ENCODE measurements at places on chromosomes 6 and 20. TPM values are rescaled to one million over a fixed set of nuclear protein-coding genes. Genes with fewer than 3 reads are reported as not detected.
A peak's percentile ranks its signal among the peaks of the same experiment; 100 is the strongest.

Gene TCP11
- total RNA-seq = not detected

DNA sequence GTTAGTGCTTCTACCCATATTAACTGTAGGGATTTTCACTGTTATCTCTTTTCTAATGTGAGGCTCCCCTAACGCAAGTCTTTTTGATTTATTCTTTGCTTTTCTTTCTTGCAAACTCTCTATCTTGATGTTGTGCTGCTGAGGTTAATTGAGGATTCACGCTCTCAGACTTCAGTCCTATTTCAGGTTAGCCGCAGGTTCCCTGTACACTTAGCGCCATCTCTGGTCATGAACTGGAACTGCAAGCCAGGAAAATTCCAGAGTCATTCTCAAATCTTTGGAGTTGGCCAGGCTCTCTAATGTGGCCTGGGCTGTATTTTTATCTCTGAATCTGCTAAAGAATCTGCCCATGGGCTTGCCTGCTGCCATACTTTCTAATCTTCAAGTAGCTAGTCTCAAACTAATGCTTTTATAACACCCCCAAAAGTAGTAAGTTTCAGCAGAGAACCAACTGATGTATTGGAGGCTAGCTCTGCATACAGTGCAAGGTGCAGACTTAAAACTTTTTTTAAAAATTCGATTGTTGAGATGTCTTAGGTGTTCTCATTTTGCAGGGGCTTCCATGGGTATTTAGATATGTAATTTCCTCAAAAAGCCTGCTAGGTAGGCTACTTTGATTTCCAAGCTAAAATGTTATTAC, 91.1 kb upstream of the OPRM1 start:
- DNase-seq = peak; percentile 55

Gene SLA2
- total RNA-seq = 0.20 TPM

DNA sequence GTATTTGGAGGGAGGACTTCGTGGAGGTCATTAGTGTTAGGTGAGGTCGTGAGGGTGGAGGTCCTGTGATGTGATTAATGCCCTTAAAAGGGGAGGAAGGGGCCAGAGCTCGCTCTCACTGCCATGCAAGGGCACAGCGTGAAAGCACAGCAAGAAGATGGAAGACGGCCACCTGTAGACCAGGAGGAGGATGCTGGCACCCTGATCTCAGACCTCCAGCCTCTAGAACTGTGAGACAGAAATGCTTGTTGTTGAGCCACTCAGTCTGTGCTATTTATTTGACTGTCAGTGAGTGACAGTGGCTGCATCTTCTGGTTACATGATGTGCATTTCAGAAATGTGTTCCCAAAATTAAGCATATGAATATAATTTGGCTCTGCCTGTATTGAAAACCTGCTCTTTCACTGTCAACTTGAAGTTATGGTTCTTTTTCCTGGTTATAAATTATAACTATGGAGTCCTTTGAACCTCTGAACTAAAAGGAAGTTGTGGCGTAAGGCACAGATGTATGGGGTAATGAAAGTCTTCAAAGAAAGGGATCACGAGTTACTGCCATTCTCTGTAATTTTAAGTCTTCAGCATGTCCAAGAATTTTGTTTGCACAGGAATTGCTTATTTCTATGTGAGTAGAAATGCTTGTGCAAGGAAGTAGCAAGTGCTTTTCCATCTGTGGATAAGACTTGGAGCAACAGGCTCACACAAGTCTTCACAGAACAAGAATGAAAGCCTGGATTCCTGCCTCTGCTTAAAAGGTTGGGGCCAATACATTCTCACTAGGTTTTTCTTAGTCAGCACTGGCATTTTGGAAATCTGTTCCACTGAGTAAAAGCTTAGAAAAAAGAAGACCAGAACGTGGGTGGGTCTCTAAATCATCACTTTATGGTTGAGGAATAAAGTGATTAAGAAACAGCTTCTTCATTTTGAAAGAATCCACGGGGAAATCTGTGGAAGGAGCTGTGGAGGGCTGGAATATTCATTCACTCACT, 10.3 kb downstream of the PPP1R14C start:
- no peak for DNase-seq

GRCh38 chr20:43809206-43809819, 82.5 kb upstream of the GTSF1L start:
- DNase-seq = no peak

DNA sequence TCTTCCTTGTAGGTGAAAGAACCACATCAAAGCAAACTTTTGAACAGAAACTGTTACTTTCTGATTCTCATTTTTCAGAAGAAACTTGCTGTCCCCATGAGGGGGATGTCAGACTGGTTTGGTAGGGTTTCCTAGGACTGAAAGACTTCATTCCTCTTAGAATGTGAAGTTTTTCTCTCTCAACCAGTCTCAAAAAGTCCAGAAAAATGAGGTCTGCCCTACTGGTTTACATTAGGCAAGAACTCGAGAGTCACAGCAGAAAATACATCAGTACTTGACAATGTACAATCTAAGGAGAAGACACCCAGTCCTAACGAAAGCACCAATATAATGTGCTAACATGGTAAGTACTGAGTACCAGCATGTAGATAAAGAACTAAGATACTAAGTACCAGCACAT, 12.7 kb upstream of the NHLRC1 start:
- DNase-seq = no peak

DNA sequence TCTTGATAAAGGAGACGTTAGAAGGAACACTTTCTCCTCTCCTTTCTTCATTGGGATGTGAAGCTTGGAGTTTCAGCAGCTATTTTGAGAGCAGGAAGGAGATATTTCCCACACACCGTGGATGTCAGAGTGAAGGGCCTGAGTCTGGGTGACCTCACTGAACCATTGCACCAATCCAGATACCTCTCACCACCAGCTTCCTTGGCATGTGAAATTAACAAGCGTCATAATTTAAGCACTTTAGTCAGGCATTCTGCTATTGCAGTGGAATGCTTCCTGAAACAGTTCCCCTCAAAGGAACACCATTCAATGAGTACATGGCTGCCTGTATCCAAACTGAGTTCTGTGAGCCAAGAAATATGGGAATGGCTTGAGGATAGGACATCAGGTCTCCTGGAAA, 83.7 kb downstream of the CHMP4B start:
- DNase-seq = no peak

- no peak for DNase-seq
These were observed 474.6 kb downstream of the CBLN4 start for GRCh38 chr20:55530763-55531162.

DNA sequence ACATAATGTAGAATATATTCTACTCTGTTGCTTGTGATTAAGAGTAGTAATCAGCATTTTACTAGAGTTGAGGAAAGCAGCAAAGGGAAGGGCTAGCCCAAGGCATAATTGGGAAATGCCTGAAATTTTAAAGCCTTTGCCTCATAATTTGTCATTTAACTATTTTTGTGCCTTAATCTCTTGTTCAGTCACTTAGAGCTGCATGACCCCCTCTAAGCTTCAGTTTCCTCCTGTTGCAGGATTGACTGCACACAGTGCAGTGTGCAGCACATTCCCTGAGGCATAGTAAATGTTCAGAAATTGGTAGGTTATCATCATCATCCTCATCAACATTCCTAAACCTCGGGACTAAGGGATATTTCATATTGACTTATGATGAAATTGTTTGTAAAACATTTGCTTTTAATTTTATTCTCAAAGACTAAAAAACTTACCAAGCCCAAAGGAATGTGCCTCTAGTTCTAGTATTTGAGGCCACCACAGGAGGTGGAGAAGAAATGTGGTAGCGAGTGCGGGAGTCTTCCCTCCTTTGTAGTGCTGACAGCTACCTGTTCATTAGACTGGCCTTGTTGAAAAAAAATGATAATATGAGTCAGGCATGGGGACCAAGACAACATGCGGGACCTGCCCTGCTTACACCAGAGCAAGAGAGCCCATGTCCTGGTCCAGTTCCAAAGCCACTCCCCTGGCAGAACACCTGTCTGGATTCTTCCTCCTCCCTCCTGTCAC, 14.8 kb upstream of the TENT5A start:
- no peak for DNase-seq

DNA sequence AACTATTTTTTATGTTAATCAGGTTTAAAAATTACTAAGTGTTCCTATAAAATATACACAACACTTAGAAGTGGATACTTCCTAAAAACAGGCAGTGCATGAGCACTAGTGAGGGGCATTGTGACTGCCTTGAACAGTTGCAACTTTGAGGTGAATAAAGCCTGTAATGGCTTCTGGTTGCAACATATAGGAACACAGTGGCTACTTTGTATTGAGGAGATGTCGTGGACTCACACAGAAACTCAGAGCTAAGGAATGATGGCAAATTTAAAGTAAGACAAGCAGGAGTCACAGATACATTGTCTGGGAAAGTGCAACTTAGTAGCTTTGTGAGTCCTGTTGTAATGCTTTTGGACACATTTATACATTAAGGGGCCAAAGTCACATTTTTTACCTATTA, 861 bp upstream of the HLA-A start:
- DNase-seq = no peak

GRCh38 chr20:9877932-9878495, 39.1 kb upstream of the PAK5 start:
- DNase-seq = no peak

DNA sequence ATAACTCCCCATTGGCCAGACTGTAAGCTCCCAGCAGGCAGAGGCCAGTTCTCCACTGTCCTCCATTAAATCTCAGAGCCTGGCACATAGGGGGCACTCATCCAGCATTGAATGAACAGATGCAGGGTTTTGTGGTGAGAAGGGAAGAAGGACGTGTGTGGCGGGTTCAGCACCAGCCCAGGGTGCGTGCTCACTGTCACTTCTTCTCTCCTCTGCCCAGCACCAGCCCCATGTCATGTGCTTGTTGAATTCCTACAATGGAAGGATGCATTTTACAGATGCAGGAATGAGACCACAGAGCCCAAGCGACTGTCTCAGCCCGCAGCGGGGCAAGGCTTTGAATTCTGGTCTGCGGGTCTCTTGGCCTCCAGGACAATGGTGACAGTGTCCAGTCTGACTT, 149.9 kb downstream of the CEBPB start:
- no peak for DNase-seq

GRCh38 chr20:1663917-1664316, 6.3 kb upstream of the SIRPG start:
- DNase-seq = no peak

Gene CLPSL1
- not detected for total RNA-seq

DNA sequence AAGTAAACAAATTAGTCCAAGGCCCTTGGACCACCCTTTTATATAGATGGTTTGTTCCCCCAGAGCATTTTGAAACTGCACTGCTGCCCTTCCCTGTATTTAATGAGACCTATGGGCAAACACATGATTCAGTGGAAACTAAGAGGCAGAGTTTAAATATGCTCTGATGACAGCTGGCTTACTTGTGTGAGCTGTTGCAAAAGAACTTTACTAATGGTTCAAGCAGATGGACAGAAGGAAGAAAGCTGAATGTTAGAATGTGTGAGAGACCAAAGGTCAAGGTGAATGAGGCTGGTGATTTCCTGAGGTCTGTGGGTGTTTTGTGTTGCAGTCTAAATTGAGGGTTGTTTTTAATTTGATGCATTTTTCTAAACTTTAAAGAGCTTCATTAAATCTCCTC, 123.0 kb upstream of the CEP162 start:
- no peak for DNase-seq

- no peak for DNase-seq
These were observed 1.4 kb downstream of the IL22RA2 start for GRCh38 chr6:137171824-137172733.

- no peak for DNase-seq
These were observed 10.0 kb downstream of the UCKL1 start for GRCh38 chr20:63945921-63946920.

DNA sequence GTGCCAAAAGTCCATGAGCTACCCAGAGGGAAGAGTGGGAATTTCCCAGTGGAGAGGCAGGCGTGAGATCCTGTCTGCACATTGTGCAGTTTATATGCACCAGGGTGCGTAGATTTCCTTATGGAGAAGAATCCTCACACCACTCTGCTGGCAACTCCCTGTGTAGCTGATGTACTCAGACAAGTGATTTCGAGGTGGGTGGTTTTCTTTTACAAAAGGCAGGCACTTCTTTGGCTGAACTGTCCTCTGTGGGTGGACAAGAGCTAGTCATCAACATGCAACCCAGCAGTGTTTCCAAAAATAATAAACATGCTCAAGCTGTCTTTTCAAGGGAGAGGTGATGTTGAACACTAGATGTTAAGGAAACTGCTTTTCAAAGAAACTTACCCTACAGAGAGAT, 121.7 kb upstream of the NXT1 start:
- no peak for DNase-seq

DNA sequence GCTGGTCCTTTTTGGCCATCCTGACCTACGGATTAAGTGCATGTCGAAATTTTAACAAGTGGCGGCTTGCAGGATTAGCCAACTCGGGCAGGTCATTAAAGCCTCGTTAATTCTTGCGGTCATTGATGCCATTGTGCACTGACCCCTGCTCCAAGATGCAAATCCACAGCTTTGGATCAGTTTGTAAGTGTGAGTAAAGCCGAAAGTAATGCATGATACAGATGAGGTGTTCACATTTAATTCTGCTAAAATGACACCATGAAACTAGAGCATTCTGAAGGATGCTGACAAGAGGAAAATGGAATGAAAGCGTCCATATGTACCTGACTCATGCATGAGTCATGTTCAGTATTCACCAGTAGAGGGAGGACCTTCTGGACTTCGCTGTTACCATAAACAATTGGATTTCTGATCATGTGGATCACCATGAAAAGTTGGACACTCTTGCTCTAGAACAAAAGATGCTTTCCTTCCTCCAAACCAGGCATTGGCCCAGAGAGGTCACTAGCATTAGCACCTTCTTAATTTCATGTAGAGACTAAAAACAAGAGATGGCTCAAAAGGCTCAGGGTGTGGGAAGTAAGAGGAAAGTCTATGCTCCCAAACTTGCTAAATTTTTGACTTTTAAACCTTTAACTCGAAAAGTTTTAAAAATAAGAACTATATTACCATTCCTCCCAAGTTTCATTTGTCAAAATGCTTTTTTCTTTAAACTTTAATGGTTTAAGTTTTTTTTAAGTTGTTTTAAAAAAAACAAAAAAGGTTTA, 48.0 kb downstream of the MUC22 start:
- DNase-seq = no peak

Gene SLC17A9
- 64.7 TPM for total RNA-seq

- DNase-seq = no peak
These were observed 123.9 kb downstream of the CD83 start for GRCh38 chr6:14241255-14242070.

- DNase-seq = no peak
These were observed 215.4 kb downstream of the RFPL4B start for GRCh38 chr6:112562301-112563231.

DNA sequence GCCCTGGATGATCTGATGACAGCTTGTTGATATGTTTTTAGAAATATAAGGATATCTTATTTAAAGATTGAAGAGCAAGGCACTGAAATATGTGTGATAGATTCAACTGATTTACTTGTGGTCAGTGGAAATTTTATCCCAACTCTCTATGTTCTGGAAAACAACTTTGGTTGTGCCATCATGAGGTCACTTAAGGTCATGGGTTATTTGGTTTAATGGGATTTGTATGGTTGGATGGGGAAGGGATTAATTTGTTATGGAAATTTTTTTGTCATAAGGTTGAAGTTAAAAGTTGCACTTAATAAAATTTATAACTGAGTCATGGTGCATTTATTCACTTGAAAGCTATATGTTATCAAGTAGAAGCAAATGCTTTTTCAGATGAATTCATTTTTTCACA, 214.3 kb upstream of the LAMP5 start:
- no peak for DNase-seq

Gene MUCL3
- not detected for total RNA-seq

- DNase-seq = no peak
These were observed 11.5 kb downstream of the GNL1 start for GRCh38 chr6:30544666-30545272.

Gene CSNK2A1
- 188 TPM for total RNA-seq
